ENCODE measurements at places on chromosomes 7 and 10. TPM values are rescaled to one million over a fixed set of nuclear protein-coding genes. Genes with fewer than 3 reads are reported as not detected.

Gene ATP6V0A4
- 34.8 TPM for total RNA-seq

Gene PARD3
- 165 TPM for total RNA-seq

Gene SYCE1
- total RNA-seq = not detected

Gene DUSP5
- 60.8 TPM for total RNA-seq

Gene RHEB
- 59.7 TPM for total RNA-seq

Gene MAT1A
- total RNA-seq = 6.2 TPM

Gene ETV1
- 6.6 TPM for total RNA-seq

Gene NUTM2D
- total RNA-seq = 2.8 TPM

Gene DLX5
- 27.5 TPM for total RNA-seq

Gene PRKCQ
- not detected for total RNA-seq

Gene BEND7
- 5.0 TPM for total RNA-seq

Gene TAS2R5
- 1.9 TPM for total RNA-seq

DNA sequence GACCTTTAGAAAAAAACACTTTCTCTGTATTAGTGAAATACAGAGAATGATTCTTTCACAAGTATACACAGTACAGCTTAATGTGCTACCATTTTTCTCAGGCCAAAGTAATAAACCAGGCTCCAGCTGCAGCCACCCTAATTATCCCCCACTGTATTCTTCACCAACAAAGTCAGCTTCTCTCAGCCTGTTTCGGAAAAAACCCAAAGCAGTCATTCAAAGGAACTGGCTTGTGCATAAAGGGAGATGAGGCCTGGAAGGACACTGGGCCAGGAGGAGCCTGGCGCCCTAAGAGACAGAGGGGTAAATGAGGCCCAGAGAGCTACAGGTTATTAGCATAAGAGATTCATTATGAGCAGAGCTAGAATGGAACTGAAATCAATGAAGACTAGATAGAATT, 9.2 kb downstream of the USP54 start:
- no peak for DNase-seq

DNA sequence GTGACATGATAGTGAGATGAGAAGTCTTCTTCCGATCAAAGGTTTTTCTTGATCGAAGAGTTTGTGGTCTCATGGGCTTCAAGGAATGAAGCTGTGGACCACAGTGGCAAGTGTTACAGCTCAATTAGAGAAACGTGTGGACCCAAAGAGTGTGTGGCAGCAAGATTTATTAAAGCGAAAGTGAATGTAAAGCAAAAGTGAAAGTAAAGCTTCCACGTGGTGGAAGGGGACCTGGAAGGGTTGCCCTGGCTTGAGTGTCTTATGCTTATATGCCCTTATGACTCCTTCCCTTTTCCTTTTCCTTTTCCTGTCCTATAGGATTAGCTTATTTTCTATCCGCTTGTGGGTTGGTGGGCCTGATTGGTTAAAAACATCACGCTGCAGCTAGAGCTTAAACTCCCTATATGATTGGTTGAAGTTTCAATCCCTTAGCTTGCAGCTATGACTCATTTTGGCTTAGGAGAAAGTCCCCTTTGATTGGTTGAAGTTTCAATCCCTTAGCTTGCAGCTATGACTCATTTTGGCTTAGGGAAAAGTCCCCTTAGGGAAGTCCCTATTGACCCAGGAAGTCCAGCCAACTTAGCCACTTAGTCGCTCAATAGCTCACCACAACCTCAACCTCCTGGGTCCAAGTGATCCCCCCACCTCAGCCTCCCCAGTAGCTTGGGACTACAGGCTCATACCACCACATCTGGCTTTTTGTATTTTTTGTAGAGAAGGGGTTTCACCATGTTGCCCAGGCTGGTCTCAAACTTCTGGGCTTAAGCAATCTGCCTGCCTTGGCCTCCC, 34.7 kb downstream of the MRPS24 start:
- no peak for DNase-seq

- DNase-seq = no peak
Observed at GRCh38 chr7:130024390-130024789, 26.8 kb downstream of the ZC3HC1 start.

DNA sequence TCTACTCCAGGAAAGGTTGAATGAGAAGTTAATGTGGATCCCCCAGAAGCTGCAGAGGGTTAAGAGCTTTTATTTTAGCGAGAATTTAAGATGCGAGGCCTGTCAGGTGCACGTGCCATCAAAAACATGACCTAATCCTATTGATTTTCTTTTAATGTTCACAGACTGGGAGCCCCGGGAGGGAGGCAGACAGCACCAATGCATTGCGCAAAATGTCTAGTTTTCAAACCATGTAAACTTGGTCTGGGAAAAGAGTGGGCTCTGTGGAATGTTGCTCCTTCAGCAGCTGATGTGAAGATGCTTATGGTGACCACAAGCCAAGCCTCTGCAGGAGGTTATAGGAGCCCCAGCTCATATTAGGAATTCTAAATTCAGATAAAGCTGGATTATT, 172.0 kb upstream of the ITGB1 start:
- no peak for DNase-seq

DNA sequence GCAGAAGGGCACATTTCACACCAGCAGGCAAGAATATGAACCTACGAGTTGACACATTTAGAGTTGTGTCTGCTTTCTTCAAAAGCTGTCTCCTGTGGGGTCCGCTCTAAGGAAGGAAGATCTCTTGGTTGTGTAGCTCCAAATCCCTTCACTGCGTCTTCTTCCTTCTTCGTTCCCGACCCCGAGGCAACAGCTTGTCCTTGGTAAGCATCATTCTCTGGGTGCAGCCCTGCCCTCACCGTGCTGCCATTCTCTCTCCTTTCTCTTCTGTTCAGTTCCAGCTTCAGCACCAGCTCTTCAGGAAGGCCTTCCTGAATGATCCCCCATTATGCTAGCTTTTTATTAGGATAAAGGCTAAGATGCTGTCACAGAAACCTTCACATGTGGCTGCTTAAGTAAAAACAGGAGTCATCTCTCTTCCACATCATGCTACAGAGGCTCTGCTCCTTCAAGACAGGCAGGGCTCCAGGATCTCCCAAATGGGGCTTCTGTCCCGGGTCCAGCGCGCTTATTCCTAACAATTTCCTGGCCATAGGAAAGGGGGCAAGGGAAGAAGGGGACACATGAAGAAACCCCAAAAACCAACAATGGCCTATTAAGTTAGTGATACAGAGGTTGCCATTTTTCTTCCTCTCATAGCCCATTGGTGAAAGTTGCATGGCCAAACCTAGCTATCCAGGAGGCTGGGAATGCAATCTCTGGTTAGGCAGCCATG, 52.2 kb upstream of the SHH start:
- DNase-seq = peak; percentile 38

GRCh38 chr7:25790963-25791362, 361.0 kb upstream of the NFE2L3 start:
- DNase-seq = no peak

DNA sequence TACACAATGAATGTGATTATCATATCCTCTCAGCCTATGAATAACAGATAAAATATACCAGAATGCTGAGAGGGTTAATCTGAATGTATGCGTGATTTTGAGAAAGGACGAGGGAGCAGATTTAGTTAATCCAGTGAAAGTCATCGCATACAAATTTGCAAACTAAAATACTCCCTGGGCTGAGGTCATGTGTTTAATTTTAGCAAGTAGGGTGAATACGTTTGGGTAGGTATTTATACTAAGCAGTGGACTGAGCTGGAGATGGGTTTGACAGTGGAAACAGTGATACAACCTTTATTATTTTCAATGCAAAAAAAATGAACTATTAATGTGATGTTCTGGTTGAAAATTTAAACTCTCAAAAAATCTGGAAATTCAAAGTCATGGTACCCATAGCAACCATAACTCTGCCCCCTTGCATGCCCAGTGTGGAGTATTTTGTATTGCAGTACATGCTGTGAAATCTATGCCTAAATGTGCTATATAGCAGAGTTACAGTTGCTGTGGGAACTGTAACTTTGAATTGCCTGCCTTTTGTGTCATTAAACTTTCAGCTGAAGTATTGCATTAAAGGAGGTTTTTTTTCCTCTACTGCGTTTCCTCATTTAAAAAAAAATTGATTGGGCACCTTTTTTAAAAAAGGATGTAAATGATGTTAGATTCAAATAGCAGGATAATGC, 9.5 kb upstream of the ARID5B start:
- DNase-seq = no peak

GRCh38 chr10:131743190-131744151, 157.3 kb upstream of the PPP2R2D start:
- DNase-seq = peak; percentile 68

DNA sequence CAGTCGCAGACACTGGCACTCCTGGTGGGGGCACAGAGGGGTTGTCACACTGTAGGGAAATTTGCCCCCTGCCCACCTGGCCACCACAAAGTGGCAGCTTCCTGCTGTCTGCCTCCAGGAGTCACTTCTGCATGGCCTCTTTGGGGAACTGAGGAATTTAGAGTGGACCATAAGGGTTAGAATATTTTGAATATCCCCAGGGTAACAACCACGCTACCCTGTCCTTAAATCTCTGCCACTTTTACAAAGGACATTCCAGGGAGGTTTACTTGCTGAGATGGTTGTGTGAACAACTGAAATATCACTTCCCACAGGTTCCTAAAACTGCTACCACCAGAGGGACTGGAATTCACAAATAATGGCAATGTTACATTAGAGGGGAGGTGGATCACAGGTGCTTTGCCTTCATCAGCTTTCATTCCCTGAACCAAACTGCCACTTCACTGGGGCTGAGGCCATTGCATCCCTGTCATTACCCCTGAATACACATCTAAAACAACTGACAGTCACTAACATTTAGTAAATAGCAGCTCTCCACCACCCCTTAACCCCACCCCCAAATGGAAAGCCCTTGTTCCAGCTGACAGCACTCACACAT, 88.1 kb upstream of the IFRD1 start:
- no peak for DNase-seq

- DNase-seq = no peak
Observed at GRCh38 chr7:130415006-130415405, 25.8 kb downstream of the CEP41 start.

- DNase-seq = no peak
Observed at GRCh38 chr7:68203251-68203650, 1206.6 kb downstream of the TYW1 start.

DNA sequence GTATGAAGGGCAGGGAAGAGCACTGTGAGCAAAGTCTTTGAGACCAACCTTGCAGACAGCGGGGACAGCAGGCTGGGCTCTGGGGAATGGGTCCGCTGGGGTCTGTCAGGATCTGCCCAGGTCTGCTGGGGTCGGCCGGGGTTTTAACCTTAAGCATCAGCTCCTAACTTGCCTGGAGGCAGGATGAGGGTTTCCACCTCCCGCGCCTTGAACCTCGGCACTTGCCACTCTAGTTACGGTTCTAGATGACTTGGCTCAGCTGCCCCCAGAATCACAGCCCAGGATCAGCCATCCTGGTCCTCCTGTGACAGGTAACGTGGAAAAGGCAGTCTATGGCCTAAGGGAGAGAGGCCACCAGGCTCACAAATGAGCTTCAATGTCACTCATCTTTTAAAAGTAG, 50.4 kb upstream of the CACUL1 start:
- no peak for DNase-seq

DNA sequence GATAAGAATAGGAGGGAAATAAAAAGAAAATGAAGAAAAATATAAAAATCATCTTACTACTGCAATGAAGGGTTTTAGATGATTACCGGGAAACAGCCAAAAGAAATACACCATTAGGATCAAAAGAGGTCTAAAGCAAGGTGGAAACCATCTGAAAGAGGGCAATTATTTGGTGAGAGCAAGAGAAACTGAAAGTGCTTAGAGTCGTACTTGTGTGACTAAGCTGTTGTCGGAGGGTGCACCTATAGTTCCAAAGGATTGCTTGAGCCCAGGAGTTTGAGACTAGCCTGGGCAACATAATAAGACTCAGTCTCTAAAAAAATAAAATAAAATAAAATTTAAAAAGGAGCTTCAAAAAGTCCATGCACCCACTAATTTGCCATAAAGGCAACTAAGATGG, 169.5 kb downstream of the DKK1 start:
- DNase-seq = no peak

GRCh38 chr10:12561720-12562119, 212.4 kb downstream of the CAMK1D start:
- DNase-seq = no peak

DNA sequence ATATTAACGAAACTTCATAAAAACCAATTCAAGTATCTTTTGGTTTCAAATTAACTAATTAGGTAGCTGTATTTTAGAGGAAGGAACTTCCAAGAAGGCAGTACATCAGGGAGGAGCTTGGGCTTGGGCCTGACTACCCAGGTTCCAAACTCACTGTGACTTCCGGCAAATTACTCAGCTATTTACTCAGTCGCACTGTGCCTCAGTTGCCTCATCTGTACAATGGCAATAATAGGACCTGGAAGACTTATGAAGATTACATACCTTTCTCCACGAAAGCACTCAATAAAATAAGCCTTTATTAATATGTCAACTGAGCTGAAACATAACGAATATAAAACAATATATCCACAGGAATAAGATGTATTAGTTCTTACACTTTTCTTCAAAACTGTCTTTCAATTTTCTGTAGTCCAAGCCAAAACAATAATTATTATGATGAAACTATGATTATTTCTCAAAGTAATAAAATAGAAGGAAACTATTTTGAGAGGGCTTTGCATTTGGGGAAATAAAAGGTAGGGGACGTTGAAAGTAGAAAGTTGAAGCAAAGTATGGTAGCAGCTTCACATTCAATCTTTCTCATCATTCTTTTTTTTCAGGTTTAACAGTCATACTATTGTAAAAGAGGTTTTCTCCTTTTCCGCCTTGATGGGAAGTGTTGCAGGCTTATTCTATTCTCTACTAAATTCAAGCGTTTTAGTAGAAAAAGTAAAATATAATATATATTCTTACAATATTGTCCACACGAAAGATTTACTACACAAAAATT, 10.5 kb upstream of the EBLN1 start:
- DNase-seq = no peak

DNA sequence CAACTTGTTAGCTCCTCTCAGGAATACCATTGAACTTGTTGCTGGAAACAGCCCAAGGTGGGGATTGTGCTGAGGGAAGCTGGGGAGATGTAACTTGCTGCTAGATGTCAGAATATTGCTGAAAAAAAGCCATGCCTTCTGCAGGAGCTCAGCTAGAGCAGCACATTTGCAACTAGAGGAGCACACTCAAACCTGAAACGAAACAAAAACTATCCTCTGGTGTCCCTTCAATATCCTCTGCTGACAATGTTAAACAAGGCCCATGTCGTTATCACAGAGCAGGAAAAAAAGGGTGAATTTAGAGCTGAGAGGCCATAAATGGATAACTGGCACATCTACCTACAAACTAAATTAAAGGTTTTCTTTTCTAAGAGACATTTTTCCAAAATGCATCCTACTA, 53.7 kb upstream of the MACC1 start:
- DNase-seq = no peak

DNA sequence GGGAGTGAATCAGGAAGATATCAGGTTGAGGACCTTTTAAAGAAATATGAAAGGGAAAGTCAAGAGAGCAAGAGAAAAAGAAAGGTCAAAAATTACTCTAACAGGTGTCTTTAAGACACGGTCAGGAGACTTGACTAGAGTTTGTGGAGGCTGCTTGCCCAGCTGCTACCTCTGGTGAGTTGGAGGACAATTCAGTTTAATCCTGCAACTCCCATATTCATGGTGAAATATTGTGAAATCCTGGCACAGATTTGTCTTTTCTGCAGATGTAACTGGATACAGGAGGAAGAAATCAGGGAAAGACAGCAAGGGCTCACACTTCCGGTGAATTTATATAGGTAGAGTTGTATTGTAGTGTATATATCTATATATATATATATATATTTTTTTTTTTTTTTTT, 93.5 kb downstream of the AKAP9 start:
- DNase-seq = no peak
